A673 (cell line): ENCODE measurements at places on chromosomes 6 and 20. TPM values are rescaled to one million over a fixed set of nuclear protein-coding genes. Genes with fewer than 3 reads are reported as not detected.

KIFC1 gene
- 123 and 133 TPM in 2 replicates for total RNA-seq

SLC17A2 gene
- not detected in 2 replicates for total RNA-seq

SLC17A9 gene
- 0.17 TPM in 1 of 2 replicates, not detected in the other for total RNA-seq

- DNase-seq, result no peak
Measured at GRCh38 chr6:130787726-130788500, 39.3 kb upstream of the SMLR1 start.

DNA sequence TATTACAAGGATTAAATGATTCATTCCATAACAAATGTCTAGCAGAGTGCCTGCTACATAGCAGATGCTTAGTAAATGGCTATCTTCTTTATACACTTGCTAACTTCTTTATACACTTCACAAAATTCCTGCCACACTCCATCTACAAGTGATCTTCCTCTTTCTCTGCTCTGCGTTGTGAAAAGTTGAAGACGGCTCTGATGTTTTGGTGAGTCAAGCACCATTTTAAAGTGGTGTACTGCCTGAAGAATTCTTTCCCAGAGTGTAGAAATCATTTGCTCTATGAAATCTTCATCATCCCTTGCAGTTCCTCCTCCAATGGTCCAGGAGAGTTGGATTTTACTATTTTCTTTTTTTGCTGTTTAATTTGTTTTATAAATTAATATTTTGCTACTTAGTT lies 74.9 kb downstream of the TNFAIP3 start:
- DNase-seq, result no peak

DNA sequence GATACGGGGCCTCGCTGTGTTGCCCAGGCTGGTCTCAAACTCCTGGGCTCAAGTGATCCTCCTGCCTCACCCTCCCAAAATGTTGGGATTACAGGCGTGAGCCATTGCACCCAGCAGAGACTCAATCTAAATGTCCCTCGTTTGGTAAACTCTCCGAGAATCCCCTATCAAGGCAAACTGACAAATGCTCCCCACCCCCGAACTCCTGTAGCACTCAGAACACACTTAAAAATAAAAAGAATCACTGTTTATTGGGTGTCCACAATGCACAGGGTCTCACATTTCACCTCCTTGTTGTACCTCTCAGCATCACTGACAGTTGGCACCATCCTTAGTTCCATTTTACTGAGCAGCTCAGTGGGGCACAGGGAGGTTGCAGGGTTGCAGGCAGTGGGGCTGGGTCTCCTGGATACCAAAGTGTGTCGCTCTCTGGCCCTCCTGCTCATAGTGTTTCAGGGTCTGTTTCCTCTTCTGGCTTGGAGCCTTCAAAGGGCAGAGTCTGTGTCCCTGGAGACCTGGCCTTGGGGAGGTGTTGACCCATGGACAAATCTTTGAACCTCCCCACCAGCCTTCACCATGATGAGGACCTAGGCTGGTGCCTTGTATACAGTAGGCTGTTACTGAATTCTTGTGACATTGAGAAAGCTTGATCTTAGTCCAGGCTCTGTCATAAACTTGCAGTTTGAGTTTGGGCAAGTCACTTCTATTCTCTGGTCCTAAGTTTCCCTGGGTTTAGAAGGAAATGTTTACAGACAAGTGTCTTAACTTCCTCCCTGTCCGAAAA lies 8.5 kb upstream of the SRC start:
- no peak for DNase-seq
